ENCODE measurements at places on chromosomes 13 and 19.

GRCh38 chr13:113176822-113177221 is 18.4 kb downstream of the PROZ start:
- DNase-seq = no peak

DNA sequence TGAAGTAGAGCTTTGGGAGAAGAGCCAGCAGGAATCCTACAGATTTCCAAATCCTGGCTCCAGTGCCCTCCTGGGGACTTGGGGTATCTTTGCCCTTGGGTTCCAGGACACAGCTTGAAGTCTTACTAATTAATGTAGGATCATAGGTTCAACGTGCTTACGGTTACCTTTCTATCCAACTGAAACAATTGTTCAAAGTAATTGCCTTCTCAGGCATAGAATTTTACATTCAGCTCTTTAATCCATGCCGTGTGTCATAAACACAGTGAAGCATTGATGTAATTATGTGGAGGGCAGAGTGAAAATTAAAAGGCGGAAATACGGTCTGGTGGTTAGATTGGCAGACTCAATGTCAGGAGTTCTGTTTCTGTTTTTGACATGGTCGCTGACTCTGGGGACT is 170.4 kb downstream of the COG6 start:
- DNase-seq = no peak

DNA sequence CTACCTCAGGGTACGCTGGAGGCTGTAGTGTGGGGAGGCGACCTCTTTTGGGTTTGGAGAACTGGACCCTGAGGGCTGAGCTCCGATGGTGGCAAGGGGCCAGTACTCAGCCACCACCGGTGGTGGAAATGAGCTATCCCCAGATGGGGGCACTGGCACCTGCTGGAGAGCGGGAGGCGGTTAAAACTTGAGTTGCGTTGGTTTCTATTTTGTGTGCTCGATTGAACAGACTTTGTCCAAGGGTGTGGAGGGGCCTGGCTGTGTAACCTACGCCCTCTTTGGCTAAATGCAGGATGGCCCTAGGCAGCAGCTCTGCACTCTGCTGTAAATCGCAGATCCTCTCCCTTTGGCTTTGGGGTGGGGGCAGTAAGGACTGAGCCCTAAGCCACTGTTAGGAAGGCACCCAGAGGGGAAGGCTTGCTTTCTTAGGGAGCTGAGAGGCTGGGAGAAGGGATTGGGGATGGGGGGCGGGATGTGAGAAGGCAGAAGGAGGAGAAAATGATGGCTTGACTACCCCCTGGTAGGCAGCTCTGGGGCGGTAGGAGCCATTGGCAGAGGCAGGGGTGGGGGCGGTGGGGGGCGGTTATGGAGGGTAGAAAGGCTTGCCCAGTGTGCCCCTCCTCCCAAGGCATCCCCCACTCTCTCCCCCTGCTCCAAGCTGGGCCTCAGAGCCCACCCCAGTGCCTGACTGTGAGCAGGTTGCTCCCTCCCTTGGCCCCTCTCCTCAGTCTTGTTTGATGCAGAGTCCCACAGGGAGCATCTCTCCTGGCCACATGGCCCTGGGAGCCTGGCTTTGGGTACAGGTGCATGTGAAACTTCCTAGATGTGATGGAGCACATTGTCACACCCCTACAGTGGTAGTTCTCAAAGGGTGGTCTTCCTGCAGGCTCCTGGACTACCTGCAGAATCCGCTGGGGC is 5.0 kb downstream of the VSTM2B start:
- DNase-seq = no peak

- no peak for DNase-seq
These were observed 43.6 kb downstream of the SLAIN1 start for GRCh38 chr13:77740931-77741596.

- DNase-seq = peak; percentile 93
These were observed 105.2 kb downstream of the TM9SF2 start for GRCh38 chr13:99606324-99607066.

DNA sequence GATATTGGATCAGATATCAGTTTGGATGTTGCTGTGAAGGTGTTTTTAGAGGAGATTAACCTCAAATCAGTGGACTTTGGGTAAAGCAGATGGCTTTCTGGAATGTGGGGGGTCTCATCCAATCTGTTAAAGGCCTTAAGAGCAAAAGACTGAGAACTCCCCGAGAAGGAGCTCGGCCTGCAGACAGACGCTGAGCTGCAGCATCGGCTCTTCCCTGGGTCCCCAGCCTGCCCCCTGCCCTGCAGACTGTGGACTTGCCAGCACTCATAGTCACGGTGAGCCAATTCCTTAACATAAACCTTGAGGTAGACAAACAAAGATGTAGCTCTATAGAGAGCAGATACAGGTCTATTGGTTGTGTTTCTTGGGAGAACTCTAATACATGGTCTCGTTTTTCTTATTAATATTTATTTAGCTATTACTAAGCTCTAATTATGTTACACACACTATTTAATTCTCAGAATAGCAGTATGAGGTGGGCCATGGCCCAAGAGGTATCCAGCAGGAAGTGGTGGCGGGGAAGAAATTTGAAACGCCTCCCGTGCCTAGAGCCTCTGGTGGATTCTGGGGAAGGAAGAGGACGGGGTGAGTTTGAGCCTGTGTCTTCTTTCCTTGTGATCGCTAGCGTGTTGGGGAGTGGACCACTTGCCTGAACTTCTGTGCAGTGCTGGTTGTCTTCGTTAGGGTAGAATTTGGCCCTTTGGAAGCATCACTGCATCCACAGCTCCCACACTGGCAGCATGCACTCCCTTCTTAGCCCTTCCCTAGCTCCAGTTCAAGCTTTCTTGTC is 305.3 kb downstream of the TEX29 start:
- DNase-seq = no peak

DNA sequence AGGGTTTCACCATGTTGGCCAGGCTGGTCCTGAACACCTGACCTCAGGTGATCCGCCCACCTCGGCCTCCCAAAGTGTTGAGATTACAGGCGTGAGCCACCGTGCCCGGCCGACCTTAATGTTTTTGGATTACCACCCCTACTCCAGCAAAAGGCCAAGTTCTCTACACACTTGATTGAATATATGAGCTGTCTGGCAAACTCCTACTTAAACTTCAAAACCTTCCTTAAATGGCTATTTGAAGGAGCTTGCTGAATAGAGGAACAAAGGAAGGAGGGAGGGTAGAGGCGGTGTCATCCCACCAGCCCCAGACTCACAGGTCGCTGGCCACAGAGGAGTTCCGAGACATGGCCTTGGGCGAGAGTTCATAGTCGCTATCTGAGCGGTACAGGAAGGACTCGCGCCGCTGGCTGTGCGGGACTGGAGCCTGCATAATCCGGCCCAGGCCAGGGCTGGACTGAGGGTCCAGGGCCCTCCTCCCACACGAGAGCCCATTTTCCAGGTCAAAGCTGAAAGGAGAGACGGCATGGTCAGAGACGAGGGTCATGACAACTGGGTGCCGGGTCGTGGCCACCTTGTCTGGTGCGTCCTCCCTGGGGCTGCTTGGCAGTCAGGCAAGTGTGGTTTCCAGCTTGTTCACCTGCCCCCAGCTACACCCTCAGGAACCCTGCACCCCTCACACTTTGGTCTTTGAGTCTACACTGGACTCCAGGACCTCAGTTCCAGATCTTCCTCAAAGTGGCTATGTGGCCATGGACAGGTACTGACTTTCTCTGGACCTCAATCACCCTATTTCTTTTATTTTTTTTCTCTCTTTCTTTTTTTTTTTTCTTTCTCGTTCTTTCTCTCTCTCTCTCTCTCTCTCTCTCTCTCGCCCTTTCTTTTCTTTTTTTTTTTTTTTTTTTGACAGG is 4.2 kb downstream of the PDE4C start:
- DNase-seq = no peak

DNA sequence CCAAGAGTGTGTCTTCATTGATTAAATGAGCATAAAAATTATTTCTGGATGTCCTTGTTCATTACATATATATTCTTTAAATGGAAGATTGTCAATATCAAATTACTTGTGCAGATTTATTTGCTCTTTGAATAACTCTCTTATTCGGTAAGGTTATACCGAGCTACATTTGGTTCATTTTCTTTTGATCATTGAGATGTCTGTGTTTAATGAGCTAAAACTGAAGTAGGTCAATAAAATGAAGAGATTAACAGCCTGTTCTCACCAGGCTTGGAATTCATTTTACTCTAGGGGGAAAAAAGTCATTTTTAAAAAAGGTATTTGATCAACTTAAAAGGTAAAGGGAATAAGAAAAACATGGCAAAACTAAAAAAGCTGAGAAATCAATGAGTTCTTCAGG is 10.6 kb downstream of the GPC5 start:
- no peak for DNase-seq

- peak; percentile 54 for DNase-seq
These were observed 111.0 kb upstream of the MCF2L start for GRCh38 chr13:112857914-112858490.

- no peak for DNase-seq
These were observed 632 bp upstream of the MTIF3 start for GRCh38 chr13:27450921-27451471.

GRCh38 chr19:44401139-44402115 is at the start of gene ZNF285:
TSS of gene ZNF285 (minus strand) at chr19:44401608. CDS start at chr19:44397213, 4,395 bp downstream.
- peak; percentile 85 for DNase-seq

DNA sequence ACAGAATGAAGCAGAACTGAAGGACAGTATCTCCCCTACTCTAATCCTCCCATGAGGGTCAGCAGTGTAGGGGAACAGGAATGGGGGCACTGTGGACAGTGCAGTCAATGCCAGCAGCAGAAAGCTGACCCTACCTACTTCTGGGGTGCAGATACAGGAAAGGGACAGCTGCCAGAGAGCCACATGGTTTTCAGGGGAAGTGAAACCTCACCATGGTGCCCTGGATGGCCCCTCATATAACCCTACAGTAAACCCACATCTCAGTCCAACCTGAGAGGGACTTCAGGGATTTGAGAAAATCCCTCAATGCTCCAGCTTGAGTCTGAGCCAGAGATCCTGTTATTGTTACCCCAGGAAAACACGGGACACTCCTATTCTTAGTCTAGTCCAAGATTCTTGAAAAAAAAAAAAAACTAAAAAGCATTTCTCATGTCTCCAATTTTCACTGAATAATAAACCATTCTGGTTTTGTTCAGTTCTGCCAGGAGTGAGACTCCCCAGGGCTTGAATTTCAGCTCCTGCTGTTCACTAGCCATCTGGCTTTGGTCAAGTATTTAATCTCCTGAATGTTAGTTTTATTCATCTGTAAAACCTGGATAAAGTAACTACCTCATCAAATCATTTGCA is 511.6 kb upstream of the ARGLU1 start:
- DNase-seq = no peak

DNA sequence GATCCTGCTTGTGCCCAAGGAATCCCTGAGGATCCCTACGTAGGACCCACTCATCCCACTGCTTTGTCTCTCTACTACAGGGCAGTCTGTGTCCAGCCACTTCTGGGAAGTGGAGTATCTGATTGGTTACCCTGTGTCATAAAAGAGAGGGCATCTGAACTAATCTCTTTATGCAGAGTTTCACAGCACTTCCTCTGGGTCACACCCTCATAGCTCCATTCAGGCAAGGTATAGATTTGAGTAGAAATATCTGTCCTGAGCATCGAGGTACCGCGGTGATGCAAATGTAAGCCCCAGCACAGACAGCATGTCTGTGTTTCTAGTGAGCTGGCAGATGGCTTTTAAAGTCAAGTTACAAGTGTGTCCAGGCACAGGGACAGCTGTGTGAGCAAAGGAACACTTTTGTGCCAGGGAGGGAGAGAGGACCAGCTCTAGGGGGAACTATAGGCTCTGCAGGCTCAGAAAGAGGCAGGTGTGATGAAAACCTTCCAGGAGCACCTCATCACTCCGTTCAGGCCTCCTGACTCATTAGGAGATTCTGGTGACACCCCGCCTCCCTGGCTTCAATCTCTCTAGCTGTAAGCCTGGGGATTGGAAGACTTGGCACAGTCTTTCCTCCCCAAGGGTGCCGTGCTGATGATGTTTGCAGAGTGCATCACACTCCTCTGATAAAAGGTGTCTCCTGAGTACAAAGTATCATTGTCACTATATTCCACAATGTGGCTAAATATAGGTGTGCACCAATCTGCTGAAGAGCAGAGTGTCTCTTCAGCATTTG is 84.3 kb upstream of the UBL3 start:
- no peak for DNase-seq

- no peak for DNase-seq
These were observed 12.8 kb downstream of the TMEM255B start for GRCh38 chr13:113771709-113772331.

GRCh38 chr19:41888926-41889325 is 5.9 kb downstream of the ARHGEF1 start:
- DNase-seq = peak; percentile 43

DNA sequence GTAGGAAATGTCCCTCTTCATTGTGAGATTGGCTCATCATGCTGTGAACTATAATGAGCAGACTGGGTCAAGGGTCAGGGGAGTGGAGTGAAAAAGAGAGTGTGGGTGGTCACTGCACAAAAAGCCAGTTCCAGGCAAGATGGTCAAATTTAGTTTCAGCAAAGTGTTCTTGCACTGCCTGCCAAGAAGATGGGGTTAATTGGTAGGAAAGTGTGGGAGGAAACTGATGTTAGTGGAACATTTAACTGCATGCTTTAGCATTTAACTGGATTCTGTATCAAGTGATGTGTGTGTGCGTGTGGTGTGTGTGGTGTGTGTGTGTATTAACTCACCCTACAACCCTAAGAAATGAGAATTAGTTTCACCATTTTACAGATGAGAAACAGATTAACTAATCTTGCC is 131.6 kb downstream of the COG6 start:
- DNase-seq = no peak

DNA sequence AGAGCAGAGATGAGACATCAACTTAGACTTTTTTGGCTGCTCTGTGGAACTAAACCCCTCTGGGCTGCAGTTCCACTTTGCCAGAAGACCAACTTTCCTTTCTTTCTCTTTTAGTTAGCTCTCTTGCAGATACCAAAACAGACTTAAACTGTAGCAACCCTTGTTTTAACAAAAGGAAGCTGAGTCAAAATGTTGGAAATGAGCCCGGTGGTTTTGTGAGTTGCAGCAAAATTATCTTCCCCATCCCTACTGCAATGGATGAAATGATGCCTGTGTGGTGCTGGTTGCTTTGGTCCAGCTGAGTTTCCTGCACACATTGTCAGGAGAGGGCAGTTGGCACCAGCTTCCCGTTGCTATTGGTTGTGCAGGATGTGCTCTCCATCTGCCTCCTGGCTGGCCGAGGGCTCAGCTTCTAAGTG is 115.3 kb downstream of the LRCH1 start:
- DNase-seq = no peak

GRCh38 chr13:97798836-97799235 is 154.6 kb upstream of the IPO5 start:
- DNase-seq = no peak

GRCh38 chr13:107203146-107203847 is 635.4 kb upstream of the ARGLU1 start:
- DNase-seq = no peak

GRCh38 chr13:106036870-106037269 is 498.6 kb downstream of the EFNB2 start:
- DNase-seq = no peak

GRCh38 chr19:31113293-31113692 is 235.9 kb downstream of the TSHZ3 start:
- DNase-seq = no peak

GRCh38 chr19:3190921-3191805 is 5.4 kb downstream of the NCLN start:
- DNase-seq = no peak

- DNase-seq = no peak
These were observed 4.7 kb downstream of the NKPD1 start for GRCh38 chr19:45156011-45156630.
